Stimulated activated CD8-positive, alpha-beta memory T cell treated with anti-CD3 and anti-CD28 coated beads, Interleukin-4, amount 100 ng/mL, for 4 hours (primary cell): ENCODE measurements at places on chromosomes 5 and 9.

DNA sequence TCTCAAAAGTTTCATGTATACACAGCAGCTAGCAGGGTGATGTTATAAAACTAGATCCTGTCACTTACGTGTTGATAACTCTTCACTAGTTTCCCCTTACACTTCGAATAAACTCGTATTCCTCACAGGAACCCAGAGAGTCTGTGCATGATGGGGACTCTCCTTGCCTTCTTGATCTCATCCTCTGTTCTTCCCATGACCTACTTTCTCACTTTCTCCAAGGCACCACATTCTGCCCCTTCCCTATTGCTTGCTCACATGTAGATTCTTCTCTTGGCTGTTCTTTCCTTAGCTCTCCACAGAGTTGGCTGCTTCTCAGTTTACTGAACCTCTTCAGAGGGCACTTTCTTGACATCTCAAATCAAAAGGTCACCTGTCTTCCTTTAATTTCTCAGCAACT lies 1.2 kb upstream of the AOPEP start:
- DNase-seq = no peak

DNA sequence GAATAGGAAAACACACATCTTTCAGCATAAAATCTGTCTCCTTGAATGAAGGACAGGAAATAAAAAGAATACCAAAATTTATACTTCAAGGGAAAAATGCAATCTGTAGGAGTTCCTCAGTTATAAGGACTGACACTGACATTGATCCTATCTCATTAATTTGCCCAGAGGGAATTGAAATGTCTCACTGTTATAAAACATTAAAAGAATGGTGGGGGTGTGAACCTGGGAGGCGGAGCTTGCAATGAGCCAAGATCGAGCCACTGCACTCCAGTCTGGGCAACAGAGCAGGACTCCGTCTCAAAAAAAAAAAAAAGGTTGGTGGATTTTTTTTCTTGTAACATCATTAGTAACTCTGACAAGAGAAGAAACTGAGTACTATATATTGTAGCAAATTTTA lies 60.8 kb downstream of the TTLL11 start:
- no peak for DNase-seq

GRCh38 chr9:36436909-36437308 lies 36.8 kb upstream of the RNF38 start:
- no peak for DNase-seq

GRCh38 chr9:104746285-104746684 lies 1.2 kb upstream of the NIPSNAP3A start:
- no peak for DNase-seq

- no peak for DNase-seq
These were observed 356.3 kb downstream of the MAT2B start for GRCh38 chr5:163861670-163862069.

DNA sequence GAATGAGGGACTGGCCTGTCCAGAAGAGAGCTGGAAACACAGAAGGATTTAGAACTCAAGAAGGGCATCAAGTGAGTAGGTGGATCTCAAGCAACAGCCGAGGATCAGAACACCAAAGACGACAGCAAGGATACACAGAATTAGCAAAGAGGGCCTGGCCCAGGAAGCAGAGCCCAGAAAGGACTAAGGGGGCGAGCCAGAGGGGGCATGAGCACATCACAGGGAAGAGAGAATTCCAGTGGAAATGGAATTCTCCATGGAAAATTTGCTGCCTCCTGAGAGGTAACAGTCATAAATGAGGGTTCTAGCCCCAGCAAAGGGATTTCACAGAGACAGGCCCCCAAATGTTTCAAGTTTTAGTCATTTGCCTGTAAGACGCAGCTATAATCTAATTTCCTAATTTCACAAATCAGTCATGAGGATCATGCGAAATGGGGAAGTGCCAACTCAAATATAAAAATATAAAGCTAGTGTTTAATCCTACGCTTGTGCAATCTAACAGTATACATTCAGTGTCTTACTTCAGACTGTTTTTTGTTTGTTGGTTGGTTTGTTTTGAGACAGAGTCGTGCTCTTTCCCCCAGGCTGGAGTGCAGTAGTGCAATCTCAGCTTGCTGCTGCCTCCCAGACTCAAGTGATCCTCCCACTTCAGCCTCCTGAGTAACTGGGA lies 46.7 kb downstream of the FNBP1 start:
- DNase-seq = no peak

- DNase-seq = no peak
These were observed 333.9 kb downstream of the DIRAS2 start for GRCh38 chr9:90308691-90309090.

- DNase-seq = no peak
These were observed 661 bp upstream of the SLC25A51 start for GRCh38 chr9:37904445-37905130.

DNA sequence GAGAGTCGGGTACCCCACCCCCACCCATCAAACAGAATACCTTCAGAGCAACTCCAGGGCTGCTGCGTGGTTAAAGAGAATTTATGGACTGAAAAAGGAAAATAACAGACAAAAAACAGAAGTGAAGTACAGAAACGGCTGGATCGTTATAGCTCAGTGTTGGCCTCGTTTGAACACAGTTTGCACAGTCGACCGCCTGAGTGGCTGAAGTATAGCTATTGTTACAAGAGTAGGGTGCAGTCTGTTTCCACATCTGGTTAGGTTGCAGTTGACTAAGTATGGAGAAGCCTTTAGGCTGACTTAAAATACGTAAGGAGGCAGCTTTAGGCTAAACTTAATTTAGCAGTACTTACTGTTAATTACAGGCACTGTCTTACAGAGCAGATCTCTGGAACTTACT lies 121.2 kb downstream of the GCNT1 start:
- DNase-seq = no peak

DNA sequence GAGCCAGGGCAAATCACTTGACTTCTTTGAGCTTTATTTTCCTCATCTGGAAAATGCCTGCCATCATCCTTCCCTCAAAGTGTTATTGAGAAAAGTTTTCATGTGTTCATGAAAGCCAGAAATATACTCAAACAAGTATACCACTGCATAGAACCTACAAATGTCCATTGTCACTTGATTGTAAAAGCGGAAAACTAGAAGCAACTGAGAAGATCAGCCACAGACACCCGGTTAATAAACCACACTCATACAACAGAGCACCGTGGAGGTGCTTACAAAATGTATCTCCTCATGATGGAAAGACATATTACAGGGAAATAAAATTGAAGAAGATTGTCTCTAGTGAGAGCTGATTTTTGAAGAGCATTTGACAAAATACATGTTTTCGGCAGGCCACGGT lies 117.2 kb upstream of the MSX2 start:
- DNase-seq = no peak

DNA sequence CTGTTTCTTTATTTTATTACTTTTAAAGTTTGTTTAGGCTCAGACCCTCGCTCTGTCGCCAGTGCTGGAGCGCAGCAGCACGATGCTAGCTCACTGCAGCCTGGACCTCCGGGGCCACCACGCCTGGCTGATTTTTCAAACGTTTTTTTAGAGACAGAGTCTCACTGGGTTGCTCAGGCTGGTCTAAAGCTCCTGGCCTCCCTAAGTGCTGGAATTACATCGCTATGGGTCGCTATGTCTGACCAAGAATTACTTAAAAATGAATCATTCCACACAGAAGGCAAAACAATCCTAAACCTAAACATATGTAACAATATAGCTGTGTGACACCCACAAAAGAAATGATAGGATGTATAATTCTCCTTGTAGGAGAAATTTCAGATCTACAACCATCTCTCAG lies 86.9 kb upstream of the SIMC1 start:
- no peak for DNase-seq

- no peak for DNase-seq
These were observed 1026.9 kb downstream of the MAT2B start for GRCh38 chr5:164532235-164532900.

DNA sequence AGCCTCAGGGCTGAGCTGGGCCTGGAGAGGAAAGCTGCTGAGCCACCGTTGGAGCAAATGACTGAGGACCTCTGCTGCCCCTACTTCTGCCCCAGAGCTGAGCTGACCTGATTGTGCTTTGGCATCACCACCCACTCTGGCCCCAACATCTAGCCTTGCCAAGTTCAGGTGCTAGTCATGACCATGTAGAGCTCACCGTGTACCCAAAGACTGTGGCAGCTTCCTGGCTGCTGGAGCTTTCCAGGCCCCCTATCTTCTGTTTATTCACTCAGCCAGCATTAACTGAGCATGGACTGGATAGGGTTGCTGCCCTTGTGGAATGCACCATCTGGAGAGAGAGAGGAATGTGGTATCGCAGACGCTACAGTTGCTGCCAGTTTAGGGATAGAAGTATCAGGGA lies 49.1 kb downstream of the JADE2 start:
- DNase-seq = no peak

- no peak for DNase-seq
These were observed 104.2 kb upstream of the RASEF start for GRCh38 chr9:83167126-83167525.

DNA sequence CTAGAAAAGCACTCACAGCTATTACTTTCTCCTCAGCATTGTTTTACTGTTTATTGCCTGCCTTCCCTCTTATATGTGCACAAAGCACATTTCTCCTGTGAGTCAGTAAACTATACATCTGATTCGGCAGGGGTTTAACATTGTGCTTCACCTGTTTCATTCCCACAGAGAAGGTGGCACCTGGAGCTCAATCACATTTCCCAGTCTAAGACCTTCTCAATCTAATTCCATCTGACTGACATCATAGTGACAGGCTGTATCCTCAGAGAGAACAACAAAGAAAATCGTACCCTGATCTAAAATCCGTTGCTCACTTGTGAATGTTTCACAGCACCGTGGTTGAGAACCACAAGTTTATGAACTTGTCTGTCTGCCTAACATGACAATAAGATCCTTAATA lies 92.4 kb upstream of the CAST start:
- no peak for DNase-seq

DNA sequence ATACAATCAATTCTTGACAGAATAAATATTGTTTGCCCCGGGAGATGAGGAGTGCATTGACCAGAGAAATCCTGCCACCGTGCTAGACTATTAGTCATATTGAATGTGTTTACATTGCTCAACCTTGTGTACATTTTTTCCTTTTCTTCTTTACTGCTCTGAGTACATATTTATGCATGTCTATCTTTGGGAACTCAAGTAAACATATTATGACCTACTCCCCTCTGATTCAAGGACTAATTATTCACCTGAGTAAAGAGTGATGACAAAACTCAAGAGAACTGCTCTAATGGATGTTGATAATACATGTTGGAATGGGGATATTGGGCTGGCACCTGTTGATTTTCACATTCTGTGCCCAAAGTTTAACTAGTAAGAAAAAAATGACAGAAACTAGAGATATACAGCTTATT lies 3.9 kb upstream of the SPINK1 start:
- no peak for DNase-seq

DNA sequence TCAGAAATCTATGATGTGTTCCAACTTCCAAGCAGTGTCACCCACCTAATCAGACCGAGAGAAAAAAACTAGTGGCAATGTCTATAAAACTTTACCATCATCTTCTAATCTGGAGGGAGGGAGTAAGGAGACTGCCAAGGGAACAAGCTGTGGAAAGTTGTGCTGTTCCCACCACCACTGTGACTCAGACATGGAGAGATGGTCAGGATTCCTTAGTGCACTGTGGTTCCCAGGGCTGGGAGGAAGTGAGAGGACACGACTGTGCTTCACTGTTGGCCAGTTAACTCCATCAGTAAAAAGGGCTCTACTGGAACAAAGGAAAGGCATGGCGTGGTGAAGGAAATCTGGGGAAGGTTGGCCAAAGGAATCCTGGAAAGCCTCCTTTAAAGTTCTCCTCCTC lies 18.8 kb downstream of the TICAM2 start:
- DNase-seq = no peak

- DNase-seq = no peak
These were observed 33.1 kb downstream of the MFAP3 start for GRCh38 chr5:154071799-154072413.

GRCh38 chr9:115327436-115328122 lies 209.6 kb upstream of the TNC start:
- DNase-seq = no peak

DNA sequence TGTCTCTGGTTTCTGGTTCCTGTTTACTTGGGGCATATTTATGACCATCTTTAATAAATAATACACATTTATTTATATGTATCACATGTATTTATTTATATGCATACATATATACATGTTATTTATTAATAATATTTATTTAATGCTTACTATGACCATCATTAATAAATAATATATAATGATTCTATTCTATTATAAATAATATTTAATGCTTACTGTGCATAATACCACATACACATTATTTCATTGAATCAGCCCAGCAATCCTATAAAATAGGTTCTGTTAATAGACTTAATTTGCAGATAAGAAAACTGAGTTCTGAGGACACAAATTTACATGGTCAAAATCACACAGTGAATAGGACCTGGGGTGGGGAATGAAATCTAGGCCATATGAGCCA lies 24.2 kb downstream of the ACTBL2 start:
- no peak for DNase-seq
